ENCODE measurements at places on chromosomes 7 and 10.
A peak's percentile ranks its signal among the peaks of the same experiment; 100 is the strongest.

- DNase-seq: peak; percentile 88
These were observed 25.8 kb upstream of the LEP start for GRCh38 chr7:128215281-128215680.

- no peak for DNase-seq
These were observed 58.0 kb downstream of the CHST15 start for GRCh38 chr10:124035306-124035927.

GRCh38 chr7:31043051-31043471, 9.0 kb upstream of the ADCYAP1R1 start:
- no peak for DNase-seq

- DNase-seq: peak; percentile 63
These were observed 1.3 kb upstream of the CUL1 start for GRCh38 chr7:148697256-148698006.

DNA sequence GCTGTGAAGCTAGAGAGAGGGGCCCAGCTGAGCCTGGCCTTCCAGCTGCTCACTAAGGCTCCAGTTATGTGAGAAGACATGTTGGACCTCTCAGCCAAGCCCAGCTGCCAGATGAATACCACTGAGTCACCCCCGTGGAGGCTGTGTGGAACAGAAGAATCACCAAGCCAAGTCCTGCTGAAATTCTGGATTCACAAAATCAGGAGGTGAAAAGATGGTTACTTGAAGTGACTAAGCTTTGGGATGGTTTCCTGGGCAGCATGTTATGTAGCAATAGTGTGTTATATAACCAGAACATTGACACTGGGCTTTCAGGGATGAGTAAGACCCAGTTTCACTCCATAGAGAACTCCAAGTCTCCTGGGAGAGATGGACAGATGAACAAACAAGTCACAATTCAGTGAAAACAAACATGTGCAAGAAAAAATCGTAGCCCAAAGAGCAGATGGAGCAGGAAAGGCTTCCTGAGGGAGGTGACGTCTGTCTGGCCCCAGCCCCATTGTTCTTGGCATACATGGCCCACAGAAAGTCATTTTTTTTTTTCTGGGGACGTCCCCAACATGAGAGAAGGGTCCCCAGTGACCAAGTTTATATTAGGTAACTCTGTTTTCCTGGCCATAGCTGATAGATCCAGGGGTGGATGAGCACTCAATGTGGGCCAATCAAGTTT, 64.1 kb upstream of the PDZD8 start:
- peak; percentile 90 for DNase-seq

DNA sequence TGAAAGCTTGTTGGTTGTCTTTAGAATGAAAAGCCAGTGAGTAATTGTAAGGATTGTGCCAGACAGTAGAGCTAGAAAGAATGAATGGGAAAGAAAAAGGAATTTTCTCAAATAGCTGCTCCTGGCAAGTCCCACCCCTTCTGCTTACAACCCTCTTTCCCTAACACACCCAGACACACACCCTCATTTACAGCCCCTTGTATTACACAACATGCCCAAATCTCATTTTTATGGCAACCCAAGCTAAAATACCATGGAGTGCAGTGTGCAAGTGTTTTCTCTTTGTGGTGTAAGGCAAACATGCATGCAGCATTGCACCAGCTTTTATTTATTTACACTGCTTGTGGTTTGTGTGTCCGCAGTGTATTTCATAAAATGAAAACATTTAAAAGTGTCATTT, 1.5 kb downstream of the PRKAR2B start:
- peak; percentile 11 for DNase-seq

GRCh38 chr7:117008886-117009531, 55.7 kb downstream of the ST7 start:
- DNase-seq: peak; percentile 76

- DNase-seq: no peak
These were observed 86.6 kb upstream of the PDK4 start for GRCh38 chr7:95682913-95683312.

DNA sequence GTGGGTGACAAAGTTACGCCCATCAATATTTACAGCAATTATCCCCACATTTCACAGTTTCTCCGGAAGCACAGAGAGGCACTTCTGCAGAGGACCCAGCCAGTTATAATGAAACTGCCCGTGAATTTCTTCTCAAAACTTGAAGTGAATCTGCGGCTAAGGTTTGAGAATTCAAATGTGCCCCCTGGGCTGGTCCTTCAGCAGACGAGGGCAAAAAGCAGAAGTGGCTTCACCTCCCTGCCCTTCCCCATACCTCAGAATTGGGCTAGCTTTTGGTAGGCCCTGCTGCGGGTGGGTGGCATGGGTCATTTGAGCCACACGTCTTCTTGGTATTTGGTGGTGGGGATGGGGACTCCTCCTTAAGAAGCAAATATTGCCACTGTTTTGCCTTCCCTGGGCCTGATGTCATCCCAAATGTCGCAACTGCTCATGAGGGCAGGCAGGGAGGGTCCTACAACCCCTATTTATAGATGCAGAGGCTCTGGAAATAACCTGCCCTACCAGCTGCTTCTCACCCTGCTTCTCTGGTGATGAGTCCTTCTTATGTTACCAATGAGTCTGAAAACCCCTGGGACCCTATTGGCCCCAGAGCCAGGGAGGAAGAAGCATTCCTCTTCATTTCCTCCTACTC, 16.6 kb upstream of the WDFY4 start:
- no peak for DNase-seq

DNA sequence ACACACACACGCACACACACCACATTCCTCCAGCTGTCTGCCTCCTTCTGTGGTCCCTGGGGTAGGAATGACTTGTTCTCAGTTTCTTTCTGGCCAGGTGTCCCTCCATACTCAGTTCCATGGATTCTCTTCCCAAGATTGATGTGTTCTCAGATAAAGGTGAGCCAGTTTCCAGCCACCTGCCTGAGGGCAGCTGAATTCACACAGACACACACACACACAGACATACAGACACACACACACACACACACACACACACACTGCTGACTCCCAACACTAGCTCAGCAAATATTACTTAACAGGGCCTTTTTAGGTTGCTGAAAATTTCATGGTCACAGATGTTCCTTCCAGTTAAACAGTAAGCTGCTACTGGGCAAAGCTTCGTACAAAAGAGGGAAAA, 45.4 kb upstream of the GDF10 start:
- peak; percentile 13 for DNase-seq

GRCh38 chr7:126426652-126427051, 826.1 kb downstream of the GRM8 start:
- no peak for DNase-seq

- peak; percentile 72 for DNase-seq
These were observed 10.6 kb upstream of the LYZL2 start for GRCh38 chr10:30639946-30640786.

DNA sequence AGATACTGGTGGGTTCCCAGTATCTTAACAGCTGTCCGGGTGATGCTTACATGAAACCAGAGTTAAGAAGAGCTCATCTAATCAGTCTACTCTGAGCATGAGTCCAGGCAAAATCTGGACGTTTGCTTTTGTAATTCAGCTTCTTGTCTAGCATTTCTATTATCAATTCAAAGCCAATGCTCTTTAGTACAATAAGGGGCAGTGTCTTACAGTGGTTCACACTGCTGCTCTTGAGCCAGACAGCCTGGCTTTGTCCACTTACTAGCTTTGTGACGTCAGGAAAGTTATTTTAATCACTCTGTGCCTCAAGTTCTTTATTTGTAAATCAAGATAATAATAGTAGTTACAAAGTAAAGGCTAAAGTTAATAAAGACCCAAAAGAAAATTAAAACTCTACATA, 227.3 kb upstream of the TCF7L2 start:
- no peak for DNase-seq

DNA sequence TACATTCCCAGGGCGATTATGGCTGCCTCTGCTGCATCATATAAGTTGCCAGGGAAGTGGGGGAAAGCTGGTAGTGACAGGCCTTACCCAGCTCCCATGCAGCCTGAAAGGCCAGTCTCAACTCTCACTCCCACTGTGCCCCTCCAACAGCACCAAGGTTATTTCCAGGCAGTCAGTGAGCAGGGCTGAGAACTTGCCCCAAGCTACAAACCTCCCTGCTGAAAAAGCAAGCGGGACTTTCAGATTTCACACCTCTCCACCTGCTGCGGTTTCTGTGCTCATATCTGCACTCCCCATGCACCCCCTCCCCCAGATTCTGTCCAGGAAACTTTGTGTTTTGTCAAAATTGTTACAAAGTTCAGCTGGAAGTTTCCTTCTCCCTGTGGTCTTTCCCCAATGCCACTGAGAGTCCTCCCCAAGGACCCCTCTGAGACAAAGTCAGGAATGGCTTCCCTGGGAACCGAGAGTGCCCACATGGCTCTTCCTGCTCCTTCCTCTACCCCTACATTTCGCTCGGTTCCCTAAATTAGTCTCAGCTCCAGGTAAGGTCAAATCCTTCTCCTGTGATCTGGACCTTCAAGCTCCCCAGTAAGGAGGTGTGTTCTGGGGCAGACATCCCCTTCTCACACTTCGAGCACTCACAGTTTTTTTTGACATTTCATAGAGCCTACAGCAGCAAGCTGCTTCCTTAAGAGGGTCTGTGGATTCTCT, 25.3 kb upstream of the WNT2 start:
- DNase-seq: no peak
